ENCODE measurements at places on chromosomes 4 and X.

GRCh38 chr4:168619266-168619631, 122.4 kb downstream of the PALLD start:
- DNase-seq = no peak

GRCh38 chrX:29787656-29788055, 427.7 kb upstream of the MAGEB2 start:
- DNase-seq = no peak

DNA sequence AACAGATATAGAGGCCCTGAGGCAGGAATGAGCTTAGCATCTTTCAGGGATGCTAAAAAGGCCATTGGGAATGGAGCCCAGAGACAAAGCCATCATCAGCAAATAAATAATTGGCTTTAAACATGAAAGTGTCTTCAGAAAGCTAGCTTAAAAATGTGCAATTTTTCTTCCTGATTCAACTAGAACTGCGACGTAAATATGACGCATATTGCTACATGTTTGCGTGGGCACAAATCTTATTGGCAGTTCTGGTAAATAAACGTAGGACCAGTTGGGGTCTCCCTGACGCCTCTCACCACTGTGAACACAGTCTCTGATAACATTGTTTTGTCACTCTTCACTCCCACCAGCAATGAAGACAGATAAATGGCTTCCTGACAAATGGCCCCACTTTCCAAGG, 97.3 kb upstream of the SRD5A3 start:
- DNase-seq = no peak

GRCh38 chr4:20248155-20248558, 3.5 kb upstream of the SLIT2 start:
- peak; percentile 20 for DNase-seq

GRCh38 chr4:7844594-7844991, 95.1 kb downstream of the AFAP1 start:
- DNase-seq = no peak

DNA sequence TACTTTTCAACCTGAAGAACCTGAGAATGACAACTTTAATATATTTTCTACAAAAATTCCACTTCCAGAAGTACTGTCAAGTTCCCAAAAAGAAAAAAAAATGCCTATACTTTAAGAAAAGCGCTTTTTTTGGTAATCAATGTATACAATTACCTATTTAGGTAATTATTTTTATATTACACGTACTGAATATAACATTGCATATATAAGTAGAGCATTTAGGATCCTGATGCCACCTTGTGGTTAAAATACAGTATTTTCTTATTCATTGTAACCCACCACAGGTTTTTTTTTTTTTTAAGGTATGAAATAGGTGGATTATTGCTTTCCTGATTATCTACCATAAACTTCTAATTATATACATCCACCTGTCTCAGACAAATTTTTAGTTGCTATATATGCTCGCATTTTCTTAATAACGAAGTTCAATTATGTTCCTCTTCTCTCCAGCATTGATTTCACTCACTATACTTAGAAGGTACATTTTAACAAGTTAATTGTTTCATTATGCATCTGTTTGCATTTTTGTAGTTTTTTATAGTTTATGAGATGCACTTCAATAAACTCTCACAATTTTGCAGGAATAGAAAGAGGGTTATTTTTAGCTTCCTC, 5.2 kb downstream of the MAP9 start:
- DNase-seq = no peak

DNA sequence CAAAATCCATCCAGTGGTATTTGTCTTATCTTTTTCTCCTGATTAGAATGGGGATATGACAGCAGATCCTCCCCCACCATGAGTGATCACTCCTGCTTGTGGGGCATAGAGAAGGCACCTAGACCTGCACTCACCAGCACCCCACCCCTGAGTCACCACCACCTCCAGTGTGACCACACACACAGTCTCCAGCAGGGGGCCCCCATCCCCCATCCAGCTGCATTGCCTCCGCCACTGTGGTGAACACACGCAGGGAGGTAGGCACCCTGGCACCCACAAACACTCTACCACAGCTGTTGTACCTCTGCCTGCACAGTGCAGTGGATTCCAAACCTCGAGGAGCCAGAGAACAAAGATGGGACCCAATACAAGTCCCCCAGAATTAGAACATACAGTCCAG, 9.0 kb upstream of the MAGEA8 start:
- DNase-seq = peak; percentile 62

DNA sequence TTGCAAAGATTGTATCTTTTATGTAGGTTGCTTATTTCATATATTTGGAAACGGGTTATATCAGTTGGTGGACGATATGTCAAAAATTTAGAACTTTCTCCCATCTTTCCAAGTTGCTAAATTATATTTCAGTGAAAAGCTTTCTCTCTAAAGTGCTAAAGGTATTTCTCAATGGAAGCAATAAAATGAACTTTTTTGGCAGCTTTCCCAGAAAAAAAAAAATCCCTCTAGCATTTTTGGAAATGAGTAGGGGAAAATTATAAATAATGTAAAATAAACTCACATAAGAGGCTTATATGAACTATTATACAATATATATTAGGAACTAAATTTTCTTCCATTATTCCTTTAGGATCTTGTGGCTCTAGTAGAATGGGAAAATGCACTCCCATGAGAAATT, 152.2 kb downstream of the GRID2 start:
- DNase-seq = no peak

DNA sequence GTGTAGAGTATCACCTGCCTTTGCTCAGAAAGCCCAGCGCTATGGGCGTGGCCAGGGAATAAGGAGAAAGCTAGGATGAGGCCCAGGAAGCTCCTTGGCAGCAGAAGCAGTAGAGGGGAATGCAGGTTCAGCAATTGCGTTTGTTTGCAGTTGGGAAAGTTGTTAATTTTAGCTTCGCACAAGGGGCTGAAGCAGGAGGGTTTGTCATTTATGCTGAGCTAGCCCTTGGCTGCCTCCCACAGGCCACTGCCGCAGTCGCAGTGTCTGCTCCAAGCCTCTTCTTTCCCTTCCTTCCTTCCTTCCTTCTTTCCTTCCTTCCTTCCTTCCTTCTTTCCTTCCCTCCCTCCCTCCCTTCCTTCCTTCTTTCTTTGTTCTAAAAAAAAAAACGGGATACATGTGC, 21.5 kb downstream of the FRMPD3 start:
- DNase-seq = no peak

DNA sequence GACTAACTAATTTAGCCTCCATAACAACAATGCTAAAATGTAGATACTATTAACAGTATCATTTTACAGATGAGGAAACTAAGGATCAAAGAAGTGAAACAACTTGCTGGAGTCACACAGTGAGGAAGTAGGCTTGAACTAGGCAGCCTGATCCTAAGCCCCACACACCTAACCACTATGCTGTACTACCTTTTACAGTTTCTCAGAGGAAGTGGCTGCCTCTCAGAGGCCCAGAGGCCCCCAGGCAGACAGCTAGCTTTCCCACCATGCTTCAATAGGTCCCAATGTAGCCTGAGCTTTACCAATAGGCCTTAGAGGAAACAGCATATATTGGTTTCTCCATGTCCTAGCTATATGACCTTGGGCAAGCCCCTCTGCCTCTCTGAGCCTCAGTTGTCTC, 69.4 kb upstream of the PJA1 start:
- DNase-seq = no peak

- DNase-seq = peak; percentile 82
Observed at GRCh38 chrX:19776753-19777152, 110.6 kb downstream of the SH3KBP1 start.

GRCh38 chr4:3523146-3523627, 9.0 kb downstream of the LRPAP1 start:
- no peak for DNase-seq

GRCh38 chr4:143185253-143186107, 763 bp downstream of the USP38 start:
- DNase-seq = no peak

- no peak for DNase-seq
Observed at GRCh38 chrX:68292471-68292870, 140.8 kb downstream of the OPHN1 start.

GRCh38 chr4:181938631-181939030, 304.6 kb upstream of the TENM3 start:
- DNase-seq = no peak

DNA sequence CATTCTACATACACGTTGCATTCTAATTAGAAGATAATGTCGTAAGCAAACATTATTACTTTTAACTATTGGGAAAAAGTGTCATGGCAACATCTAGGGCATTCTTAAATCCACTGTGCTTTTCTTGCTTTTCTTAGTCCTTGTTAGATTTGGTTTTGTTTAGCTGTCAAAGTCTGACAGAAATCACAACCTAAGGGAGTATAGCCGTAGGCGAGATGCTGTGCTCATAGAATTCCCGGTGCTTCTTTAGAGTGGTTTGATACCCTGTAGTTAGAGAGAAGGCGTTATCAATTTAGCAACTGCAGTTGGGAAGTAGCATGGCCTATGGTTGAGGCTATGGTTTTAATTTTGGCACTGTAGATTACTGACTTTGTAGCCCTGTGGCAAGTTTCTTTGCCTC, 45.7 kb downstream of the WWC2 start:
- DNase-seq = no peak

DNA sequence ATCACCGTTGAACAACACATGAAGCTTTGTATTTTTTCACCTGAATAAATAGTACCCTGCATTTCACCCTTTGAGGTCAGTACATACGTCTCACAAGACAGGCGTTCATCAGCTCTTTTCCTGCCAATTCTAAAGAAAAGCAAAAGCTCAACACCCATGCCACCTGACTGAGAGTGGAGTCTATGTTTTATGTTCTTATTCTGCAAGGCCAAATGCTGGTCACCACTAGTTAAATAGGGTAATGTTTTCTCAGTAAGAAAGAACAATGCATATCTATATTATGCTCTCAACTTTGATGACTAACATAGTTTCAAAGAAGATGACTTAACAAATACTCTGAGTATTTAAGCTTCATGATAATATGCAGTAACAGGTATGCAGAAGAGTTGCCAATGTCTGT, 336.3 kb upstream of the BMP3 start:
- no peak for DNase-seq

- DNase-seq = no peak
Observed at GRCh38 chr4:20431543-20431951, 179.8 kb downstream of the SLIT2 start.

- no peak for DNase-seq
Observed at GRCh38 chr4:183905081-183905592, at the start of gene STOX2. STOX2 (plus strand) TSS chr4:183905307; CDS start chr4:183906791, 1,484 bp downstream.

GRCh38 chrX:12446342-12447075, 308.2 kb downstream of the FRMPD4 start:
- no peak for DNase-seq

DNA sequence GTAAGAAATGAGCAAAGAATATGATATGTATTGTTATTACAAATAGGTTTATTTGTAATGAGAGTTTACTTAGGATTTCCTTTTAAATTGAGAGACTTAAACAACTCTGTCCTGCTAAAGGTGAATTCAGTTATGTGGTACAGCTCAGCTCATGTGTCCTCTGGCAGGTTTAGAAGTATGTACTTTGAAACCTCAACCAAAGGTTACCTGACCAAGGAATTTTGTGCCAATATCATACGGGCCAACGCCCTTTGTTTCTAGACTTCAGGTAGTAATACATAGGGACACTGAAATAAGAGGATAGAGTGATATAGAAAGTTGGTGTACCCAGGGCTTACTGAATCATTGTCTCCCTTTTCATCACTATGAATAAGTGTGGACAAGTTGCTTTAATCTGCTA, 25.7 kb downstream of the SLAIN2 start:
- DNase-seq = no peak

DNA sequence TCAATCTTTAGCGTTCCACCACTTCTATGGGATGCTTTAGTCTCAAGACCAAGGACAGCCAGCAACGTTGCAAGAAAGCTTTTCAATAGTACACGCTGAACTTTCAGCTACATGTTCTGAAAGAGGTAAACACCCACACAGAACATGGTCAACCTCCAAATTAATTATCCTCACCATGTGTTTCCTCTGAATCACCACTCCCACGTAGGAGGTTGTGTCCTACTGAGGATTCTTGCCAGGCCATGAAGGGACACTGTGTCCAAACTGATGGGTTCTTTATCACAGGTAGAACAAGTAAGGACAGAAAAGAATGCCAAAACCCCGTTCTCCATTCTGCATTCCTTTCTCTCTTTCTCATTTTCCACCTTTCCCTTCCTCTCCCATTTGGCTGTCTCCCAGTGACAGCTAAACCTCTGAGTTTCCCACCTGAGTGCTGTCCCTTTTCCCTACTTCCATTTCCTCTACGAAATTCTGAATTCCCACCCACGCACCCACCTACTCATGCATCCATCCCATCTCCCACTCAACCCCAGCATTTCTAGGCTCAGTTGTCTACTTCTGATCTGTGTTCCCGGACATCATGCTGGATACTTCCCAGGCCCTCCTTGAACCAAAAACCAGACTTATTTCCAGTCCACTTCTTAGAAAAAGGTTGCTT, 29.0 kb upstream of the GPM6B start:
- no peak for DNase-seq

GRCh38 chr4:3851211-3851610, 85.0 kb downstream of the ADRA2C start:
- no peak for DNase-seq

DNA sequence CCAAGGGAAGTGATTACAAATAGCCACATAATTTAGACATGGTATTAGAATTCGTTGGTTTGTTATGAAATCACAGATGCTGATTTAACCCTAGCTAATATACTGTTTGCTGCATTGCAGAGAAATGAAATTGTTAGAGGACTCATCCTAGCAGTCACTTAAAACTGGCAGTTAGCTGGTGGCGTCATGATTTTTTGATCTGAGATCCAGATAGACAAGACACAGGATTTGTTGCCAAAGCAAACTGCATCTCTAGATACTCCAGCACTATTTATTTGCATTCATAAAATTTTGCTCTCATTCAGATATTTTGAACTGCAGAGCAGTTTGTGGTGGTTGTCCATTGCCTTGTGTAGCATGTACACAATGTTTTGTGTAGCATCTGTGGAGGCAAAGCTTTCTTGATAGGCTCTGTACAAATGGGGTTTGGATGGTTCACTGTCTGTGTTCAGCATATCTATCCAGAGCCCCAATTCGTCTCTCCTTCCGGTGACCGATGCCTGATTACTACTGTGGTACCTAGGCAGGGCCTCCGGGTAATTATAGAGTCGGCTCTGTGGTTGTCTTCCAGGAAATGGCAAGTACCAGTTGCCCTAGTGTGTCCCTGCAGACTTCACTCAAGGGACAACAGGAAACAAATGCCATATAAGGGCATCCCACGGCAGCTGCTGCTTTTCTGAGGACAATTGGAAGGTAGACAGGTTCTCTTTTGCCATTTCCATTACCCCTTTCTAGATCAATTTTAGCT, 30.1 kb upstream of the SPARCL1 start:
- DNase-seq = peak; percentile 85

GRCh38 chr4:56630876-56631666, 50.0 kb downstream of the HOPX start:
- DNase-seq = no peak

- DNase-seq = no peak
Observed at GRCh38 chrX:27675493-27675892, 85.3 kb downstream of the DCAF8L2 start.

- no peak for DNase-seq
Observed at GRCh38 chrX:37873220-37873619, 25.8 kb upstream of the DYNLT3 start.

GRCh38 chr4:1801286-1801958, 8.3 kb downstream of the FGFR3 start:
- DNase-seq = no peak
